ENCODE measurements at places on chromosomes 11 and 22.

DNA sequence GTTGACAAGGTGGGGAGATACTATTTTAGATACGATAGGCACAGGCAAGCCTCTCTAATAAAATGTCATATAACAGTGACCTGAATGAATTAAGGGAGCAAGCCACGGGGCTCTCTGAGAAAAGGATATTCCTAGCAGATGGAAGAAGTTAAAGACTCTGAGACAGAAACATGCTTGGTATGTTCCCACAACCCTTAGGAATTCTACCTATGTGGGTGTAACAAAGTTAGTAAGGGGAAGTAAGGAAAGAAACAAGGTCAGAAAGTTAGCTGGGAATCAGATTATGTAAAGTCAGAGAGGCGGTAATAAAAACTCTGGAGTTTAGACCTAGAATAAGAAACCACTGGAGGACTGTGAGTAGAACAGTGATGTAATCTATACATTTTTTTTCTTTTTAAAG is 59.7 kb upstream of the GDPD4 start:
- peak; percentile 58 for DNase-seq

GRCh38 chr11:123103326-123103980 is 41.5 kb upstream of the HSPA8 start:
- peak; percentile 67 for DNase-seq

DNA sequence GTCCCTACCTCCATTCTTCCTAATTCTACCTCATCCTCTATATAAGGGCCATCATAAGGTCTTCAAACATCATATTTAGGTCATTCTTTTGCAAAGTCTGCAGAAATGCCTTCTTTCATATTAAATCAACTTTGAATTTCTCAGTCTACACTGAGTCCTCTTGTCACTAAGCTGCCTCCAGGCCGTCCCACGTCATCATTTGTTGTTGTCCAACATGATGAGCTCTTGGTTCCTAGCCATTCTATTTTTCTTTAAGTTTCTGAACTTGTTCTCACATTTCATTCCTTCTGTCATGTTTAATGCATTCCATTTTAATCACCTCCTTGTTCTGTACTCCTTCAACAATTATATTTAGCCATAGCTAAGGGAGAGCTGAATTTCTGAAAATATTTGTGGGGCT is 59.2 kb upstream of the PGR start:
- no peak for DNase-seq

DNA sequence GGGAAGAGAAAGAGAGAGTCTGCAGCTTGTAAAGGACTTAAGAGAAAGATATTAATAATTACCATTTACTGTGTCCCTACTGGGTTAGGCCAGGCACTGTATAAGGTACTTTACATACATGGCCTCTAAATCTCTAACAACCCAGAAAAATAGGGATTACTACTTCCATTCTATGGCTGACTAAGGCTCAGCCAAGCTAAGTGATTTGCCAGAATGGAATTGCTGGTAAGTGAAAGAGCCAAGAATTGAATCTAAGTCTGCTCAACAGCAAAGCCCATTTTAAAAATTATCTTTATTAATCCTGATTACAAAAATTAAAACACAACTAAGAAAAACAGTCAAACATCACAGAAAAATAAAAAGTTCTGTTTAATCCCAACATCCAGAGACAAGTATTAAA is 21.4 kb downstream of the XRRA1 start:
- peak; percentile 36 for DNase-seq

- no peak for DNase-seq
Measured at GRCh38 chr11:5336331-5336730, 7.0 kb downstream of the OR51B5 start.

DNA sequence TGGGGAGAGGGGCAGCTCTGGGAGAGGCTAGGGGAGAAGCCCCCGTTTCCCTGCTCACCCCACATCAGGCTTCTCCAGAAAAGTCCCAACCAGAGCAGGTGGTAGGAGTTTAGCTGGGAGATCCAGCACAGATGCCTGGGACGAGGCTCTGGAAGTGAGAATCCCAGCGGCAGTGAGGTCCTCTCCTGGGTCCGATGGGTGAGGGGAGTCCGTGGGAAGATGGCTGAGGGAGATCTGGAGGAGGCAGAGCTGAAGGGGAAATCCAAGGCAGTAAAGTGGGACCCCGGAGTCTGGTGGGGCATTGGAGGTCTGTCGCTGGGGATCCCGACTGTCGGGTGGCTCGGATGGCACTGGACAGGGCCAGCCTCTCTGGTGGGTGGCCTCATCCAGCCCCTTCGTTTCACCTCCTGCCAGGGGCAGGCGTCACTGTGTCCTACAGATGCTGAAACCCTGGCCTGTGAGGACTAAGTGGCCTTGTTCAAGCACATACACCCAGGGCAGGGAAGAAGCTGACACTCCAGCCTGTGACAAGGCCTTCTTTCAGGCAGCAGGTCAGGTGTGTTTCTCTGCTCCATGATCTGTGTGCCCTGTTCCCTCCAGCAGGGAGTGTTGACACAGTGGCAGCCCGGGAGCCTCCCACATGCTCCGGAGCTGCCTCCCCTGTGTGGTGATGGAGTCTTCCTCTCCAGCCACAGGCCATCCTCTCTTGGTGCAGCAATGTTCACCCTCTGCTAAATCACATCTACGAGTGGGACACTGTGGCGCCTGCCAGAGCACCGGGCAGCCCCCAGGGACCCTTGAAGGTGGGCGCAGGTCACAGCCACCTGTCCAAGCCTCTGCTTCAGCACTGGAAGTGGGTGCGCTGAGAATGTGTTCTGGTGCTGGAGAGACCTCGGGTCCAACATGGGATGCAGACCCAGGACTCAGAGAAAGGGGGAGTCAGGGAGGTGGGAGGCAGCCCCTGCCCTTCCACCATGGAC is 850.8 kb downstream of the BRD1 start:
- no peak for DNase-seq

- no peak for DNase-seq
Measured at GRCh38 chr22:34437140-34437539, 516.9 kb upstream of the LARGE1 start.

GRCh38 chr11:110199184-110199981 is 97.0 kb downstream of the RDX start:
- no peak for DNase-seq

GRCh38 chr11:12174128-12174476 is 63.7 kb downstream of the MICAL2 start:
- no peak for DNase-seq

DNA sequence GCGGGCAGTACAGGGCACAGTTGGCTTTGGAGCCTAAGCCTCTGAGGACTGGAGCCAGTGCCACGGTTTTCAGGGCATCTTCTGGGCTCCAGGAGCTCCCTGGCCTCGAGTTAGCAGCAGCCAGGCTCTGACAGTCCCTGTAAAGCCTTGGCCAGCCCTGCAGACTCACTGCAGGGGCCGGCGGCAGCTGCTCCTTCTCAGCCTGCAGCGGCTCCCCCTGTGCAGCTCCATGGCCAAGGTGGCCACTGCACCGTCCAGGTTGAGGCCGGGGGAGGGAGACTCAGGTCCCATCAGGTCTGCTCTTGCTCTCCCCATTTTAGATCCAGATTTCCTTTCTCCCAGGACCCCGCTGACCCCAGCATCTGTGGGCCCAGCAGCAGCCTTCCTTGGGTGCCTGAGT is 1461.1 kb downstream of the BRD1 start:
- DNase-seq, result no peak

DNA sequence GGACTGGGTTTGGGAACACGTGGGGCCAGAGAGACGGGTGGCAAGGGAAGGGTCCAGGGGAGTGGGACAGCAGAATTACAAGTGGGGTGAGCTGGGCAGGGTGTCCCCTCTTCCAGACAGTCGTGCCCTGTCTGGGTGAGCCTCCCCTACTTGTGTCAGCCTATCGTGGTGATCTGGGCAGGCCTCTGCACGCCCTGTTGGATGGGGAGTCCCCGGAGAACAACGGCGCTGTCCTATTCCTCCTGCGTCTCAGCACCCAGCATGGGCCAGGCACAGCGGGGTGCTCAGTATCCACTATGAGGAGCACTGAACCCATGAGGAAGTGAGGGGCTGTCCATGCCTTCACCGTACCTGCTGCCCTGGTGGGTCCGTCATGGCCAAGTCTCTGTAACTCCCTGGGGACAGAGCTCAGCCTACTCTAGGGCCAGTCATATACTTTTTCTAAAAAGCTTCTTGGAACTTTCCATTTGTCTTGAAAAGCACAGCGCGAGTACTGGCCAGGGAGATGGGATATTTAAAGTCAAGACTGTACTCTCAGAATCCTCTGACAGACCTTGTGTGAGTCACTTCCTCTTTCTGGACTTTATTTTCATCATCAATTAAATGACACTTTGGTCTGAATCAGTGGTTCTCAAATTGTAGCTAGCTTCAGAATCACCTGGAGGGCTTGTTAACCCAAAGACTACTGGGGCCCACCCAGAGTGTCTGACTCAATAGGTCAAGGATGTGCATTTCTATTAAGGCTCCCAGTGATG is 81.7 kb upstream of the NECTIN1 start:
- no peak for DNase-seq

GRCh38 chr11:75745807-75746206 is 22.8 kb upstream of the DGAT2 start:
- DNase-seq, result no peak

DNA sequence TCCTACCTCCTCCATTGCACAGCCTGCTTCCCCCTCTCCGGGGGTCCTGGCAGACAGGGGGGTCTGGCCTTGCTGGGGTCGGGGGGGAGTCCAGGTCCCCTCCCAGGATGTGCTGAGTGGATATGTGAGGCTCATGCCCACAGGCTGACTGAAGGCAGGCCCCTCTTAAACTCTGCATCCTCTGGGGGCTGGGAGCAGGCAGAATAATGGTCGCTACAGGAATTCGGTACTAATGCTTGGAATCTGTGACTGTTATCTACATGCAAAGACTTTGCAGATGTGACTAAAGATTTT is 1.6 kb upstream of the SUN2 start:
- DNase-seq, result no peak
